T-helper 17 cell (primary cell): ENCODE measurements at places on chromosomes 11 and 22. TPM values are rescaled to one million over a fixed set of nuclear protein-coding genes. Genes with fewer than 3 reads are reported as not detected.

DNA sequence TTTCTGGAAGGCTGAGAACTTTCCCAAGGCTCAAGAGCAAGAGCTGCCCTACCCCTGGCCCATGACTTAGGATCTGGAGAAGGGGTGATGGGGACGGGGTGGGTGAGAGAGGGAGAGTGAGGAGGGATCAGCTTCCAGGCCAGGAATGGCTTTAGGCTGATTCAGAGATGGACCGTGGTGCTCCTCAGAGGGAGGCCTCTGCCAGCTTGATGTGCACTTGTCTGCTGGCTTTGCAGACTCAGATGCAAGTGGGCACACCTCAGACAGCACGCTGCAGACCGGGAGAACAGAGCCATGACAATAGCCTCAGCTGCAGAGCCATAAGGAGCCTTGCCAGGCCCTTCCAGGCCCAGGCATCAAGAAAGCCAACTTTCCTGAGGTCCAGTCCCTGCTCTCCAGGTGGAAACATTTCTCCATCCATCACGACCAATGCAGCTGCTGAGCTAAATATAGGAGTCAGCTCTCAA is 41.3 kb downstream of the ALX4 start:
- peaks cover 10% of the 10 kb centered on the region for H3K27me3 ChIP-seq
- H3K27ac ChIP-seq = no peak overlapping the region
- no peak overlapping the region for H3K4me3 ChIP-seq
- H3K36me3 ChIP-seq = no peaks in the 10 kb centered on the region
- DNase-seq = no peak
- peaks cover 3% of the 10 kb centered on the region for H3K4me1 ChIP-seq

DNA sequence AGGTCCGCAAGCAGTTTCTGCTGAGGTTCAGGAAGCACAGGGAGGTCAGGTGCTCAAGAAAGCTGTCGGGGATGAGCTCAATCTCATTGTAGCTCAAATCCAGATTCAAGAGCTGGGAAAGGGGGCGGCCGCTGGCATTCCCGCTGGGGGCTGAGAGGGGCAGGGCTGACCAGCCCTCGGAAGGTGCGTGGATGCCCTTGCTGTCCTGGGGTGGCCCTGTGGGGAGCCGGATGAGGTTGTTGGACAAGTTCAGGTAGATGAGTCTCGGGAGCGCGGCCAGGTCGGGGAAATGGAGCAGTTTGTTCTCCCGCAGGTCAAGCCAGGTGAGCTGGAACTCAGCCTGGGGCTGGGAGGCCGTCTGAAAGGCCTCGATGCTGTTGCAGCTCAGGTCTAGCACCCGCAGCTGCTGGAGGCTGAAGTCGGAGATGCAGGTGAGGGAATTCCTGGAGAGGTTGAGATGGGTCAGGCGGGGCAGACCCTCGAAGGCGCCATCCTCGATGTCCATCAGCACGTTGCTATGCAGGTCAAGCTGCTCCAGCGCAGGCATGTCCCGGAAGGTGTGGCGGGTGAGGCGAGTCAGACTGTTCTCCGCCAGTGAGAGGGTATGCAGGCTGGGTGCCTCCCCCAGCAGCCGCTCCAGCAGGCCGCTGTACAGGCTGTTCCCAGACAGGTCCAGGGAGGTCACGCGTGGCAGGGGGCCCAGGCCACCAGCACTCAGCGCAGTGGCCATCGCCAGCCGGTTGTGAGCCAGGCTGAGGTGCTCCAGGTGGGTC is 9.8 kb downstream of the LRRC32 start:
- no peak for DNase-seq
- no peaks in the 10 kb centered on the region for H3K36me3 ChIP-seq
- H3K4me1 ChIP-seq = peaks cover 18% of the 10 kb centered on the region
- peaks cover 8% of the 10 kb centered on the region for H3K27me3 ChIP-seq
- no peak overlapping the region for H3K27ac ChIP-seq

The MS4A4A gene
- total RNA-seq = 0.50 TPM

The EPS8L2 gene
- 11.7 TPM for total RNA-seq

DNA sequence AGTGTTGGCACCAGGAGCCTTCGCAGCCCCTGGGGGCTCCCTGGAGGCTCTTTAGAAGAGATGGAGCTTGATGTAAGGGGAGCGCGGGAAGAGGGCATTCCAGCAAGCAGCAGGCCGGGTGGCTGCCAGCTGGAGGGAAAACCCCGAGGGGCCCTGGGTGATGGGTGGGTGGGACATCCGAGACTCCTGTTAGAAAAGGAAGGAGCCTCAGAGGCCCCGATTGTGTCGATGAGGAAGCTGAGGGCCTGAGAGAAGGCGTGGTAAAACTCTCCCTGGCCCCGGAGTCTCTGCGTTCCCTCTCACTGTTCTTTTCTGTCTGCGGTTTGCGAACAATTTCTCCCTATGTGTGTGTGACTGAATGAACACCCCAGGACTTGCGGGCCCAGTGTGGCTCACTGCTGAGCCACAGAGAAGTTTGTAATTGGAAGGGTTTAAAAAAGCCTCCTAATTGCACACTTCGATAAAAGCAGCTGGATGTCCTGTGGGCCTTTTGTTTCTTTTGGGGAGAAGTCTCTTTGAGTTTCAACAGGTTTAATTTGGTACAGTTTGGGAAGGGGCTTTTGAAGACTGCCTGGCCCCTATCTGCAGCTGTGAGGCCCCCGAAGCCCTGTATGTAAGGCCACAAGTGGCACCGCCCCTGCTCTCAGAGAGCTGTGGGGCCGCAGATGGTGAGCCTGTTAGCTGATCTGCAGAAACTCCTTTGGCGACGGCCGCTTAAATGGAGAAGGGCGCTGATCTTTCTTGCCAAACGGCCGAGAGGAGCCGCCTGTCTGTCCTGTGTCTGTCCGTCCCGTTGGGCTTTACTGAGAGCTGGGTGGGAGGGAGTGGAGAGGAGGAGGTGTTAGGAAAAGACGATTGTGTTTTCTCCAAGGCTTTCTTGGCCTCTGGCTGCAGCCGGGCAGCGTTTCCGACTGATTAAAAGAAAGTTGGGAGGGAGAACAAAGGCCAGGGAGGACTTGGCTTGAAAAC is 2.0 kb downstream of the FBLN1 start:
- DNase-seq = no peak
- no peak overlapping the region for H3K27ac ChIP-seq
- H3K4me3 ChIP-seq = no peak overlapping the region
- H3K27me3 ChIP-seq = peaks cover 54% of the 10 kb centered on the region

The HEPN1 gene
- not detected for total RNA-seq

The DYNC2H1 gene
- 3.6 TPM for total RNA-seq

The OR52H1 gene
- not detected for total RNA-seq

The TEX54 gene
- total RNA-seq = not detected
